B cell (primary cell): ENCODE measurements at places on chromosomes 16 and 17. TPM values are rescaled to one million over a fixed set of nuclear protein-coding genes. Genes with fewer than 3 reads are reported as not detected.
A peak's percentile ranks its signal among the peaks of the same experiment; 100 is the strongest.

- DNase-seq, result no peak
Measured at GRCh38 chr16:10558746-10559641, 21.4 kb downstream of the EMP2 start.

GPRC5B gene
- not detected in 2 replicates for total RNA-seq

- no peak for DNase-seq
Measured at GRCh38 chr16:81758376-81758775, 20.7 kb upstream of the PLCG2 start.

DNA sequence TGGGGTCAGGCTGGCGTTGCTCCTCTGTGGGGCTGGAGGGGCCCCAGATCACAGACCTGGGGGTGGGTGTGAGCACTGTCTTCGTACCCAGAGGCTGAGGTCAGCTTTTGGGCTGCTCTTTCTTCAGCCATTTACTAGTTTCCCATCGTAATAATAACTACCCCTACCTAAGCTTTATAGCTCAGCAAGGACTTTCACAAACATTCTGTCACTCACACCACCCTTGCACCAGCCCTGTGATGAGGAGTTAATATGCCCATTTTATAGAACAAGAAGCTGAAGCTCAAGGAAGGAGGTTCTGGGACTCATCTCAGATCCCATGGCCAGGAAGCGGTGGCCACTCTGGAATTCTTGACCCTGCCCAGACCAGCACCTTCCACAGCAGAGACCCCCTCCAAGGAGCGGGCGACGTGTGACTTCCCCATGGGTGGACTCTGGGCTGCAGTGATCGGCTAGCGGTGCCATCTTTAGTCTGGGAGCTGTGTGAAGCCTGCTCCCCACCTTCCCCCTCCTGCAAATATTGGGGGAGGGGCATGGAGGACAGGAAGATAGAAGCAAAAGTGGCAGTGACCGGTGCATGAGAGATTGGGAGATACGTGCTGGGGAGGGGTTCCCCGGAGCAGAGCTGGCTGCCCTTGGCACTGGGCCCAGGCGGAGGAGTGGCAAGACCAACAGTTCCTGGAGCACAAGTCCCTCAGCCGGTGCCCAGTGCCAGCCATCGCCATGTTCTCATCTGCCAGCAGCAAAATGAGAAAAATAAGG is 81.8 kb upstream of the TOB1 start:
- no peak for DNase-seq

RAB34 gene
- total RNA-seq, result 18.0 and 20.5 TPM in 2 replicates

GRCh38 chr17:13421581-13422130 is 180.1 kb downstream of the HS3ST3A1 start:
- no peak for DNase-seq

DNA sequence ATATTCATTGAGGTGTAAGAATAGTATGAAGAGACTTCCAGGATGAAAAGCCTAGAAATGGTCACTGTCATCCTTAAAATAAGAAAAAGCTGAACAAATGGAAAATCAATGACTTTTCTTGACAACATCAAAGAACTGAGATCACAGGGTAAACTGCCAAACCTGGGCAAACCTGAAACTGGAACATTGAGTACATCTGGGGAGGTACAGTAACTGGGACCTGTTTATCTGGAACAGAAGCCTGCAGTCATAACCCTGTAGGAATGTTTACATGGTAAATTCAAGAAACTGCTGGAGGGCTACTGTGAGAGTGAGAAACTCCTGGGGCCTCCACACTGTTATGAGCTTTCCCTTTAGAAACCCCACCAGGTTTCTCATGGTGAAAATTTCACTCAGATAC is 130.1 kb upstream of the PIRT start:
- no peak for DNase-seq

- no peak for DNase-seq
Measured at GRCh38 chr16:26051063-26051462, 359.3 kb downstream of the HS3ST4 start.

DNA sequence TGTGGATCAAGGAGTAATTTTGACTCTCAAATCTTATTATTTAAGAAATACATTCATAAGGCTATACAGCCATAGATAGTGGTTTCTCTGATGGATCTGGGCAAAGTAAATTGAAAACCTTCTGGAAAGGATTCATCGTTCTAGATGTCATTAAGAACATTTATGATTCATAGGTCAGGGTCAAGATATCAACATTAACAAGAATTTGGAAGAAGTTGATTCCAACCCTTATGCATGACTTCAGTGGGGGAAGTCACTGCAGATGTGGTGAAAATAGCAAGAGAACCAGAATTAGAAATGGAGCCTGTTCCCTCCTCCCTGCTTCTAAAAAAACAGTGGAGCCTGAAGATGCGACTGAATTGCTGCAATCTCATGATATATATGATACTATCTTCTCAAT is 36.6 kb upstream of the HNF1B start:
- DNase-seq, result no peak

GRCh38 chr17:4742629-4743028 is 2.9 kb upstream of the CXCL16 start:
- DNase-seq, result no peak

DNA sequence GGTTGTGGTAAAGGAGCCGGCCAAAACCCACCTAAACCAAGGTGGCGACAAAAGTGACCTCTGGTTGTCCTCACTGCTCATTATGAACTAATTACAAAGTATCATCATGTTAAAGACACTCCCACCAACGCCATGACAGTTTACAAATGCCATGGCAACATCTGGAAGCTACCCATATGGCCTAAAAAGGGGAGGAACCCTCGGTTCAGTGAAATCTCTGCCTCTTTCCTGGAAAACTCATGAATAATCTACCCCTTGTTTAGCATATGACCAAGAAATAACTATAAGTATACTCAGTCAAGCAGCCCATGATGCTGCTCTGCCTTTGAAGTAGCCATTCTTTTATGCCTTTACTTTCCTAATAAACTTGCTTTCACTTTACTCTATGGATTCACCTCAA is 72.2 kb downstream of the CYLD start:
- DNase-seq, result no peak

CCL7 gene
- not detected in 2 replicates for total RNA-seq

DNA sequence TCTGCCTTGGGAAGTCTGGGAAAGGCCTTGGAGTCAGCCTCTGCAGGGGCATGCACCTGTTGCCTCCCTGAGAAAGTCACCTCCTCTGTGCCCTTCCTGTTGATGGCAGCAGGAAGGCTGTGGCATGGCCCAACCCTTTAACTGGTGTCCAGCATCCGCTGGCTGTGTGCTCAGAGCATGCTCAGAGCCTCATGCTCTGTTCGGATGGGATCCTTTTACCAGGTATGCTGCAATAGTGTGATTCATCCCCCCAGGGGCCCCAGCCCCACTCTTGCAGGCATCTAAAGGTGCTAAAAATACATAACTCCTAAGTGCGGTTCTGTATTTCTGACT is 24.9 kb downstream of the KLHL36 start:
- no peak for DNase-seq

DNA sequence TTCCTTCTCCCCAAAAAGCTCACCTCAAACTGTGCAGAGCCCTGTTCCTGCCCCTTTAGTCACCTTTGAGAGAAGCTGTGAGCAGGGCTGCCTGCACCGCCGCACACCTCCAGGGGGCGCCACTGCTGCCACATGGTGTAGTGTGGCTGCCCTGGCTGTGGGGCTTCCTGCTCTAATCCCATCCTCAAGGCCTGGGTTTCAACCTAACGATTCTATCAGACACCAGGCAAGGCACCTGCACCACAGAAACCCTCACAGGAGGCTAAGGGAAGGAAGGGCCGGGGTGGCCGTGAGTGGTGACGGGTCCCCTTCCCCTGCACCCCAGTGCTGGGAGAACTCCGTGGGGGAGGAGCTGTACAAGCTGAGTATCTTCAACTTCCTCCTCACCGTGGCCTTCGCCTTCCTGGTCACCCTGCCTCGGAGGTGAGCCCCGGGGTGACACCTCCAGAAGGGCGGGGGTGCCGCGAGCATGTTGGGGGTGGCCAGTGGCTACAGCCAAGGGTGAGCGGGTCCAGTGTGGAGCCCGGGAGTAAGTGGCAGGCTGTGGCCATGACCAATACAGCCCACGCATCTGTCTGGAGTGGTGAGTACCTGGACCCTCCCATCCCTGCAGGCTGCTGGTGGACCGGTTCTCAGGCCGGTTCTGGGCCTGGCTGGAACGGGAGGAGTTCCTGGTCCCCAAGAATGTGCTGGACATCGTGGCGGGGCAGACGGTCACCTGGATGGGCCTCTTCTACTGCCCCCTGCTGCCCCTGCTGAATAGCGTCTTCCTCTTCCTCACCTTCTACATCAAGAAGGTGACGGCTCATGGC is 7.0 kb downstream of the TMC8 start:
- peak; percentile 72 for DNase-seq

GRCh38 chr17:40598619-40599467 is 33.6 kb upstream of the CCR7 start:
- peak; percentile 97 for DNase-seq
